ENCODE measurements at places on chromosomes 5 and 9.
A peak's percentile ranks its signal among the peaks of the same experiment; 100 is the strongest.

- no peak for DNase-seq
Measured at GRCh38 chr5:157613385-157614245, 38.0 kb upstream of the ADAM19 start.

- no peak for DNase-seq
Measured at GRCh38 chr9:130751631-130752355, 58.2 kb downstream of the EXOSC2 start.

DNA sequence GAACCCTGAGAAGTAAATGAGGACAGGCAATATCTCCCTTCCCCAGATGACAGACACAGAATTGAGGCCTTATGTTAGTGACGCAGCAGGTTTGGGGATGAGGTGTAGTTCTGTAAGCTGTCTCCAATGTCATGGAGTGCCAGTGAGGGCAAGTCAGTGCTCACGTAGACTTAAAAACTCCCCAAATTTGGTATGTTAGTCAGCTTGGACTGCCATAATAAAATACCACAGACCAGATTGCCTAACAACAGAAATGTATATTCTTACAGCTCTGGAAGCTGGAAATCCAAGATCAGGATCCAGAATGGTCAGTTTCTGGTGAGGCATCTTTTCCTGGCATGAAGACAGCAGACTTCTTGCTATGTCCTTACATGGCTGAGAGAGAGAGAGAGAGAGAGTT lies 14.9 kb downstream of the FOXI1 start:
- peak; percentile 94 for DNase-seq

DNA sequence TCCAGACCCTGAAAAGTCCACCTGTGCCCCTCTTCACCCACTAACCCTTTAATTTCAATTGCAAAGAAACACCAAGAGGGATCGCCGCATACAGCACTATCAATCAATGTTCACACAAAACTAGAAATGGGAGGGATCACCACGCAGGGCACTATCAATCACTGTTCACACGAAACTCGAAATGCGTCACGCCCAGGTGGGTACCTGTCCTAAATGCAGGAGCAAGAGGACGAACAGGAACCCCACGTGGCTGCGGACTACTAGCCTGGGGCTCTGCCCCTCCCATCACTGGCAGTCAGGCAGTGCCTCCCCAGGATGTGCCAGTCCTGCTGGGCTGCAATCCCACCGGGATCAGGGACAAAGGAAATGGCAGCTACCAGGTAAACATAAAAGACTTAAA lies 28.2 kb downstream of the RASGEF1C start:
- DNase-seq, result no peak

GRCh38 chr5:180704362-180704761 lies 35.5 kb downstream of the OR2Y1 start:
- peak; percentile 32 for DNase-seq

DNA sequence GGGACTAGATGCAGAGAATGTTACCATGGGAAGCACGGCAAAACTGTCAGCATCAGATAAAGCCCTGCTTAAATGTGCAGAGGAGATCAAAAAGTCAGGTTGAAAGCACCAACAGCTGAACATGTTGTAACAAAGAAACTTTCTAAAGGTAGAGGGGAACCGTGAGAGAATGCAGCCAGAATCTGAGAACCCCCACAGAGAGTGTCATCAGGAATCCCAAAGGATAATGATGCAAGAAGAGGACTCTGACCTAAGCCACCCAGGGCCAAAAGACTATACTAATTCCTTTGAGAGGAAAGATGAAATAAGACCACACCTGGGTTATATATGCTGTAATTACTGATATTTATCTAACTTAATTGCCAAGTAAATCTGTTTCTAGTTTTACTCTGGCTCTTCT lies 116.6 kb downstream of the PCSK1 start:
- no peak for DNase-seq

GRCh38 chr9:13673348-13673747 lies 393.9 kb upstream of the MPDZ start:
- DNase-seq, result no peak

- DNase-seq, result no peak
Measured at GRCh38 chr5:61981886-61982285, 324.1 kb upstream of the KIF2A start.

DNA sequence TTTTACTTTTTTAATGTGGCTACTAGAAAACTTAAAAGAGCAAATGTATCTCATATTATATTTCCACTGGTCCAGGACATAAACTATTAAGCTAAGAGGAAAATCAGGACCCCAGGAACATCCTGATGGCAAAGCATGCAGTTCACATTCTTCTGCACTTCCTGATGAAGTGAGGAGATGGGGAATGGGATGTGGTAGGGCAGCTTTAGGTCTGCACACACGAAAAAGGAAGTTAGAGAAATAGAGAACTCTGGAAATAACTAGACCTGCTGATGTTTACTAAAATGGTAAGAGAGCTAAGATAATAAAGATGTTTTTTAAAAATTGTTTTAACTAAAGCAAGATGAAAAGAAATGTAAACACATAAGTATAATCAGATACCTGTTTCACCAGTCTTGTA lies 39.7 kb upstream of the NIPBL start:
- DNase-seq, result no peak

GRCh38 chr9:89435071-89435823 lies 62.7 kb downstream of the SEMA4D start:
- DNase-seq, result no peak

- DNase-seq, result no peak
Measured at GRCh38 chr5:180021900-180022299, 49.7 kb downstream of the RNF130 start.
